ENCODE measurements at places on chromosomes 12 and 14.

- DNase-seq = no peak
Measured at GRCh38 chr12:14589169-14590004, 21.7 kb upstream of the PLBD1 start.

DNA sequence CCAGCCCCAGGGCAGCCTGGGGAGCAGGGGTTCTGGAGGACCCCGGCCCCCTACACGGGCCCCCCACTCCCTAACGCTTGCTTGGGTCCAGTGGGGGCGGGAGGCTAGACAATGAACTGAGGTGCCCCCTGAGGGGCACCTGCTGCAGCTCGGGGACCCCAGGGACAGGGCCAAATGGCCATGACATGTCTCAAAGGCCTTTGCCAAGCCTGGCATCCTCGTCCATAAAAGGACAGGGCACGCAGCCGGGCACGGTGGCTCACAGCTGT lies 11.7 kb upstream of the C14orf180 start:
- no peak for DNase-seq

DNA sequence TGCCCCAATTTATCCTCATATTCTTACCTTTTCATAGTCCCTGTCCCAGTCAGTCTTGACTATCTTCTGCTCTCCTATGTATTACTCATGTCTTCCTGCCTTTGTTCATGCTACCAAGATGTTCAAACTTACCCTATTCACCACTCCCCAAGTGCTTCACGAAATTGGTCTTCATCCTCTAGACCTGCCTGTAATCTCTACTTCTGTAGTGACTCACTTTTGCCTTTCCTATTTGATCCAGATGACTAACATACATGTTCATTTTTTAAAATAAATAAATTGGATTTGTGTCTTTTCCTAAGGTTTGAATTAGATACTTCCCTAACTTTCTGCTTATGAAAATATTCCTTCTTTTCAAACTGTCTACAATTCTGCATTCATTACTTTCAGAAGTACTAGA lies 107.7 kb upstream of the PPM1H start:
- no peak for DNase-seq

- DNase-seq = no peak
Measured at GRCh38 chr12:53483225-53483978, 15.9 kb downstream of the MAP3K12 start.

- no peak for DNase-seq
Measured at GRCh38 chr14:32400480-32400879, 71.4 kb downstream of the AKAP6 start.

DNA sequence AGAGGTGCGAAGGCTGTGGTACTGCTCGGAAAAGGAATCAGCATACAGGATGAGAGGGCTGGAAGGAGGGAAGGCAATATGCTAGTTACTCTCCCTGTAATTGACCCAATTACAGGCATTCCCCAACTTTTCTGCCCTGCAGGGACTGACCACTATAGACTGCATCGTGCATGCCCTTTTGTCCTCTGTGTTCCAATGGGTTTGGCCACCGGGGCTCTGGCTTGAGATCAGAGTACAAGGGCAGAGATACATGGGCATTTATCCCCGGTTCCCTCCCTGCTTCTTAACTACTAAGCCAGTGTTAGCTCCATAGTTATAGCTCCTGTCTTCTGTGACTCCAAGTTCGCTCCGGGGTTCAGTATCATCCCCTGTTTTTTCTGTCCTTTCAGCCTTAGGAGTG lies 59.7 kb downstream of the GTF2A1 start:
- no peak for DNase-seq

DNA sequence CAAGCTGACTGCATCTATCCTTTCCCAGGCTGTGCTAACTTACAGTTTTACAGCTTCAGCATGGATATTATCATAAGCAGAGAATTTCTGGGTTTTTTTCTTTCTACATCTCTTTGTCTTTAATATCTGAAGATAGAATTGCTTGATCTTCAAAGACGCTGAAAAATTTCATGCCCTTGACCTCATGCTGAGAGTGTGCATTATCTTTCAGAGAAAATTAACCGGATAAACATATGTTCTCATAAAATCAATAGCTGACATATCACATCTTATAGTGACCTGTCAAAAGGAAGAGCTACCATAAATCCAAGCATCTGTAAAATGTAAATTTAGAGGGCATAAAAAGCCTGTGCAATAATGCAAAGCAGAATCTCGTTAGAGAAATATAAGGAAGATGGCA lies 1704.1 kb upstream of the FLRT2 start:
- no peak for DNase-seq

DNA sequence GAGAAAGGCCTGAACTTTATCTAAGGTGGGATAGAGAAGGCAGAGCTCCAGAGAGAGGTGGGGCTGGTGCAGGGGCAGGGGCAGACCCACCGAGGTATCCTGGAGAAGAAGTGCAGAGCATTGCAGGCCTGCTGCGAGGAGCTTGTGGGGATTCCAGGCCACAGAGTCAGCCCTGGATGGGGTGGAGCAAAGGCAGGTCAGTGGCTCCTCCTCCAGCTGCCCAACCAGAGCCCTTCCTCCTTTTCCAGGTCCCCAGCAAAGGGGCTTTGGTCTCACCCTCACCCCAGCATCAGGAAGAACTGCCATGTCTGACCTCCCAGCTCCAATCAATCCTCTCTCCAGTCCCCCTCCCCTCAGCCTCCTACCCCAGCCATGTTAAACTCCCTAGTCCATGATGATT lies 19.8 kb upstream of the ZNF740 start:
- no peak for DNase-seq

DNA sequence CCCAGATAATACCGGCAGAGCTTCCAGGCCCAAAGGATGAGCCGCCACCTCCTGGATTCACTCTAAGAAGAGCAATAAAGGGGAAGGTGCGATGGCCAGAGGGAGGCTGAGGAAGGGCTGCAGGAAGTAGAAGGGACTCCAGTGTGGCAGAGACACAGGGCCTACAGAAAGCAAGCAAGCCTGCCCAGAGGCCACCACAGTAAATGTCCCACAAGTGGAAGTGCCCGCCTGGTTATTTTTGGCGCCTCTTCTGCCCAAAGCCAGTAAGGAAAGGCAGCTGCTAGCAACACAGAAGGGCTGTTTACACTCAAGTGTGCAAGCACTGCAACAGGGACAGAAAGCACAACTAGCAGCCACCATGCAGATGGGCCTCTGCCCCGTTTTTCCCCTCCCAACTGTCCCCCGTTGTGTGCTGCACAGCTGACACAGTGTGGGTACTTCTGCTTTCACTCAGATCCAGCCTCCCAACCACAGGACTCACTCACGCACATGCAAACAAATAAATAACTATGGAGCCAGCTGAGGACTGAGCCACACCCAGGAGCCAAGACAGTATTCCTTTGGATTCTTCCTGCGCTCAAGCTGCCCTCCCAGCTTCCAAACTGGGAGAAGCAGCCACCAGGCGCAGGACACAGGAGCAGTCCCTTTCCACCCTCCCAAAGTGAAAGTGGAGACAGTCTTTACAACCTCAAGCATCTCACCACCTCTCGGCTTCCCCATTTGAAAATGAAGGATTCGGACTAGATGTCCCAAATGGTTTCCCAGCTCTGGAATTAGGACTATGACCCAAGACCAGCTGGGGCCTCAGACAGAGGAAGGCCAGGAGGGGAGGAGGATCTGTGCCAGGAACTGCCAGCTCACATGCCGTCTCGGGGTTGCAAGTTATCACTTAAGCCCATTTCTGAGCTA lies 40.0 kb upstream of the PNMA1 start:
- no peak for DNase-seq

GRCh38 chr14:81784084-81784483 lies 250.4 kb upstream of the SEL1L start:
- DNase-seq = no peak

- no peak for DNase-seq
Measured at GRCh38 chr14:48086516-48086915, 411.1 kb upstream of the MDGA2 start.

GRCh38 chr12:54358191-54358944 lies 5.9 kb downstream of the GPR84 start:
- no peak for DNase-seq

GRCh38 chr12:130547480-130548155 lies 168.5 kb downstream of the RIMBP2 start:
- no peak for DNase-seq

DNA sequence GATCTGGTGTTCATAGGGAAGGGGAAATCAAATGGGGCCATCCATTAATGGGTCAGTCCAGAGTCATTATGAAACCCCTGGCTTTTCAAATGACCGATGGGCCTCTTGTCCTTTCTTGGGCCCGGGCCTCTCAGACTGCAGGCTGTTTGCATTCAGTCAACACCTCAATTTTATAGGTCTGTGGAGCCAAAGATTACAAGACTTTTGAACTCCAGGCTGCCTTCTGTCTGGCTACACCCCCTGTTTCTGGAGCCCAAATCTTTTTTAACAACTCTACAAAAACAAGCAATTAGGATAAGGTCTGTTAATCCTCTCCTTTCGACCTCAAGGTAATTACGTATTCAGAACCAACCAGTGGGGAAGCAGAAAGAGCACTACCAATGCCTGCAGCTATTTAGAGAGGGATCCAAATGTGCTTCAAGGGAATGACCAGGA lies 35.6 kb downstream of the DUSP6 start:
- DNase-seq = peak; percentile 17

DNA sequence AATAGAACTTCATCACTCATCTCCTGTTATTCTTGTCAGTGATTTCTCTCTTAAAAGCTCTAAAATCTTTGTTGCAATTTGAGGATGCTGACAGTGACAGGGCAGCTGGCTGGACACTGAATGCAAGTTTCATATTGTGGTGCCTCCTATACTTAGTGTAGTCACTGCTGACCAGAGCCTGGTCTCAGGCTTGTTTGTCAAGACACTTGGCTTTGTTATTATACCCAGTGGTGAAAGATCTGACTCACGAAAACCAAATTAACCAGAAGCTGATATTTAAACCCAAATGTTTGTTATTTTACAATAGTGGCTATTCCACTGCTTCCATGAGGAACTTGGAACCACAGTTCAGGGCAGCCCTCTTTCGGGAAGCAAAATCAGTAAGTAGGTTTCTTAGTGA lies 42.8 kb downstream of the RPGRIP1 start:
- no peak for DNase-seq

DNA sequence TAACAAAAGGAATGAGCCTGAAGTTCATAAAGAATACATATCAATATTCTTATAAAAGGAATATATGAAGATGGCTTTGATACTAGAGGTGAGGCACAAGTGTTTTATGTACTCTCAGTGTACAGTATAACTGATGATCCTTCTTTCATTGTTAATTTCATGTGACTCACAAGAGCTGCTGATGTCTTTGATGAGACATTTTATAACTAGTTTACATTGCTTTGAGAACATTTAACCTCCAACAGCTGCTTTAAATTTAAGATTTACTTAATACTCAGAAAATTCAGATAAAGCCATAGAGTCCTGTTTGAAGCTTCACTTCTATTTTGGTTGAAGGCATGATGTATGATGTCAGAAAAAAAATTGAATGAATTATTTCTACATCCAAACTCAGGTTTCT lies 59.8 kb downstream of the WASHC4 start:
- no peak for DNase-seq

DNA sequence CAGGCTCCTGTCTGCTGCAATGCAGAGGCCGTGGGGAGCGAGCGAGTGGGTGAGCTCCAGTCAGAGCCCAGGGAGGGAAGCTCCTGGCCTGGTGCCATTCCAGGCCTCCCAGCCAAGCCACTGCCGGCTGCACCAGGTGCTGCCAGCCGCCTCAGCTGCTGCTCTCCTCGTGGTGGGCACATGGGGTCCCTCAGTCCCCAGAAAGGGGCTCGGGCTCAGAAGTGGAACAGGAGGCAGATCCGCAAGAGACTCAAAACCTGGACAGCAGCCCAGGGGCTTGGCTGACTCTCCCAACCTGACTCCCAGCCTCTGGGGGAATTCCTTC lies 2.4 kb downstream of the ABCB9 start:
- no peak for DNase-seq

DNA sequence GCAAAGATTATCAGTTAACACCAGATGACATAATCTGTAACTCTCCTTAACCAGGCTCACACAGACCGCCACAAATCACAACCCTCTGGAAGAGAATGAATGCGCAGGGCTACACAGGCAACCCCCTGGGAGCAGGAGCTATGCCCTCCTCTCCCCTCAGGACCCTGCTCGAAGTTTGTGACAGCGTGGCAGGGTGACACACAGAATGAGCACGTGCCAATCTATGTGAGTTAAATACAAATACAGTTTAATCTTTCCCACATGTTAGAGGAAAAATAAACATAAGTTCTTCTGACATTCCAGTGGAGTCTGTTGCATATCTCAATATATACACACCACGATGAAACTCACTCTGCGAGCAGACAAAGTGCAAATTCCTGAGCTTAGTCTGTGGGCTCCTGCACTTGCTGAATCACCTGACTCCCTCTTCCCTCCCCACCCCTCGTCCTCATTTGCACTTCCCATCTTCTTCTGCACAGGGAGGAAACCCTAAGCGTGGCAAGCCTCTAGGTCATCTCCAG lies 37.6 kb downstream of the BCAT1 start:
- DNase-seq = peak; percentile 70

GRCh38 chr12:121579190-121579791 lies 1.5 kb downstream of the KDM2B start:
- no peak for DNase-seq

- no peak for DNase-seq
Measured at GRCh38 chr12:129127211-129127610, 273.9 kb downstream of the GLT1D1 start.

GRCh38 chr14:88831284-88831683 lies 6.8 kb downstream of the TTC8 start:
- DNase-seq = no peak

- DNase-seq = no peak
Measured at GRCh38 chr14:98835051-98835824, 436.8 kb downstream of the BCL11B start.

DNA sequence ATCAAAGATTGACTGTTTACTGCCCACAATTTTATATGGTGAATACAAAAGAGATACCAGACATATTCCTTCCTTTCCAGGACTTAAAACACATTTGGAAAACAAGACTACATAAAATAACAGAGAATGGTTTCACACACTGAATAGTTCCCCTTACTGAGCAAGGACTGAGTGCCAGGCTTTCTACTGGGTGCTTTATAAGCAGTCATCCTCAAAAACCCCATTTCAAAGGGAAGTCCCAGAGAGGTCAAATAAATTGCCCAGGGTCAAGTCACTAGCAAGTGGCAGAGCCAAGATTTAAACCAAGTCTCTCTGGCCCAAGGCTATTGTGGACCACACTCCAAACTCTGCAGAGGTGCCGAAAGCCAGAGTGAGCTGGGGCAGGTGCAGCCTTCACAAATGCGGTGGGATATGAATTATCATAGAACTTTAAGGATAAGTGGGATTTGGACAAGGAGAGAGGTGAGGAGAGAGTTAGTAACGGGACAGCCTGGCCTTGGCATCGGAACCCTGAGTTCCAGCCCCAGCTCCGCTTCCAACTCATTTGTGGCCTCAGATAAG lies 9.1 kb upstream of the RPAP3 start:
- no peak for DNase-seq

DNA sequence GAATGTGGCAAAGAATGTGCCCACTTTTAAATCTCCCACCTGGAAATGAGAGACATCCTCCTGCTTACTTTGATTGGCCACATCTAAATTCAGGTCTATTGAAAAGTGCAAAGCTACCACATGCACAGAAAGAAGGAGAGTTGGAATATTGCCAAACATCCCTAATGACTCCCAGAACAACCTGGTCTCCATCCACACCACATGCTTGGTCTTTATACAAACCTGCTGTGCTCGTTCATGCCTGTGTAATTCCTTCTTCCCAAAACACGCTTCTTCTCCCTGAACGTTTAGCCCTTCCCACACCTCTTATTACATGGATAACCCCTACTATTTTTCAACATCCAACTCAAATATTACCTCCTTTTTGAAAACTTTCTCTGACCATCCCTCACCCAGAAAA lies 66.2 kb upstream of the BCL2L14 start:
- DNase-seq = no peak
